Head of caudate nucleus (tissue), 42 donors: ENCODE measurements at places on chromosomes 12 and 14.

GRCh38 chr12:48197971-48198671, 5.0 kb downstream of the OR10AD1 start:
- peak; percentile 93 for DNase-seq

GRCh38 chr14:47917344-47917954, 242.0 kb upstream of the MDGA2 start:
- DNase-seq, result no peak

DNA sequence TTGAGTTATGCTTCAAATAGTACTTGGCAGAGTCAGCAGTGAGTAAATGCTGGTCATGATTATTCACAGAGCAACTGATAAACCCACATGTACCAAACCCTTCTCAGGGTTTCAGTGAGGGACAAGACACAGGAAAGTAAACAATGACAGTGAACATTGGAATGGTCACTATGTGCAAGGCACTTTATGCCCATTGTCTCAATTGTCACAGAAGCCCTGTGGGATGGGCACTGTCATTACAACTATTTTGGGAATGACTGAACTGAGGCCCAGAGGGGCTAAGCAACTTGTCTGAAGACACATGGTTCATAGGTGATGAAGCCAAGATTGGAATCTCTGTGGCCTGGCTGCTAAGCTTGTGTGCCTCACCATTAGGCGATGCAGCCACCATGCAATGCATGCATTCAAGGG, 238.5 kb downstream of the RBM19 start:
- no peak for DNase-seq

GRCh38 chr12:99392091-99392850, 255.3 kb upstream of the GARIN6 start:
- DNase-seq, result no peak

GRCh38 chr12:86091681-86092080, 164.5 kb downstream of the MGAT4C start:
- no peak for DNase-seq

DNA sequence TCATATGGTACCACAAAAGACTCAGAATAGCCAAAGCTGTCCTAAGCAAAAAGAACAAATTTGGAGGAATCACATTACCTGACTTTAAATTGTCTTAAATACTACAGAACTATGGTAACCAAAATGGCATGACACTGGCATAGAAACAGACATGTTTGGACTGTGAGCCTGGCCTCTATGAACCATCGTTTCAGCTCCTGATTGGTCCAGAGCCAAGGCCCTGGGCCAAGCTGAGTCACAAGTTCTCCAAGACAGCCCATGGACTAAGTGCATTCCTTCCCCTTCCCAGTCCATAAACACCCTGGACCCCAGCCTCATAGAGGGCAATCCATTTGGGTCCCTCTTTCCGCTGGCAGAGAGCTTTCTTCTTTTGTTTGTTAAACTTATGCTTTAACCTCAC, 12.1 kb upstream of the PRR4 start:
- DNase-seq, result no peak

DNA sequence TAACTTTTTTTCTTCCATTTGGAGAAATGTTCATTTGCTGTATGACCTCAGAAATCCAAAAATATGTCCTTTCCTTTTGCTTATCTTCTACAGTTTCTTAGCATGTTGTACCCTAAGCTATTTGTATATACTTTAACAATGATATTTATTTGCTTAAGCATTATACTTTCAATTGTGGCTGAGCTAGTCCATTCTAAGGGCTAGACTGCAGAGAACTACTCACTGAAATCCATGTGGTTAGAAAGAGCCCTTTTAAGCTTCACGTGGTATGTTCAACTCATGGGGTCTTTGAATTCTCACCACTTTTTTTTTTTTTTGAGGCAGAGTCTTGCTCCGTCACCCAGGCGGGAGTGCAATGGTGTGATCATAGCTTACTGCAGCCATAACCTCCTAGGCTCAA, 122.5 kb downstream of the HMGA2 start:
- DNase-seq, result no peak

- no peak for DNase-seq
Observed at GRCh38 chr12:39503439-39503838, 60.5 kb upstream of the KIF21A start.

- DNase-seq, result no peak
Observed at GRCh38 chr14:69532561-69533340, 41.9 kb downstream of the CCDC177 start.

DNA sequence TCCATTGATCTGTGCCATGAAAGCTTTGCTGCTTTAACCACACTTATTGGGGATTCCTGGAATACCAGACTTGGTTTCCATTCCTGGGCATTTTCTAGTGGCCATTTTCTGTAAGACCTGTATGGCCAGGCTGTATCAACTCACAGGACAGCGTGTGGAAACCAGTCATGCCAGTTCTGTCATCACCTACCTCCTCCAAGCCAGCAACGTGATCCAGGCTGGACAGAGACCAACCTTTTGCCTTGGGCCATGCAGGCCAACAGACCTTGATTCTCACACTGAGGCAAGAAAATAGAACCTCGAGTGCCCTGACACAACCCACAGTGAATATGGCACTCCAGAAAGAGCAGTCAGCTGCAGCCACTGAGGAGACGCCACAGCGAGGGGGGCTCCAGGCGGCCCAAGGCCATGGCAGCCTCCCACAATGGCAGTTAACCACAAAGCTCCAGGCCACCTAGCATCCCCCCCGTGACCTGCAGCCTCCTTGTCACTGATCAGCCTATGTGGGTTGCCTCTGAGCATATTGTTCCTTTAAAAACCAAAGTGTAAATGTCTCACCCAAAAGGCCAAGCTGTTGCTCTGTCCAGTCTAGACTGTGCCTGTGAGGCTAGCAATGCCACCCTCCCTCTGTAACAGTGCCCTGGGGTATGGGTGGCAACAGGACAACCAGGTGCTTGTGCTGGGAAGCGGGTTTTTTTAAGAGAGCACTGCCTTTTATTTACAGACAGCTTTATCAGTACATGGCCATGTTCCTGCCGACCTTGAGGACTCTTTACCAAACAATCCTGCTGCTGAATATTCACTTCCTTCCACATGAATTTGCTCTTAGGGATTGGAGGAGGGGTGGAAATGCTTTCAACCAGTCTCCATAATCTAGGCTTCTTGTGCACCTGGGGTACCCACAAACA, 168.7 kb upstream of the HIF1A start:
- DNase-seq, result no peak

- peak; percentile 87 for DNase-seq
Observed at GRCh38 chr12:124567673-124568373, 411 bp upstream of the NCOR2 start.

DNA sequence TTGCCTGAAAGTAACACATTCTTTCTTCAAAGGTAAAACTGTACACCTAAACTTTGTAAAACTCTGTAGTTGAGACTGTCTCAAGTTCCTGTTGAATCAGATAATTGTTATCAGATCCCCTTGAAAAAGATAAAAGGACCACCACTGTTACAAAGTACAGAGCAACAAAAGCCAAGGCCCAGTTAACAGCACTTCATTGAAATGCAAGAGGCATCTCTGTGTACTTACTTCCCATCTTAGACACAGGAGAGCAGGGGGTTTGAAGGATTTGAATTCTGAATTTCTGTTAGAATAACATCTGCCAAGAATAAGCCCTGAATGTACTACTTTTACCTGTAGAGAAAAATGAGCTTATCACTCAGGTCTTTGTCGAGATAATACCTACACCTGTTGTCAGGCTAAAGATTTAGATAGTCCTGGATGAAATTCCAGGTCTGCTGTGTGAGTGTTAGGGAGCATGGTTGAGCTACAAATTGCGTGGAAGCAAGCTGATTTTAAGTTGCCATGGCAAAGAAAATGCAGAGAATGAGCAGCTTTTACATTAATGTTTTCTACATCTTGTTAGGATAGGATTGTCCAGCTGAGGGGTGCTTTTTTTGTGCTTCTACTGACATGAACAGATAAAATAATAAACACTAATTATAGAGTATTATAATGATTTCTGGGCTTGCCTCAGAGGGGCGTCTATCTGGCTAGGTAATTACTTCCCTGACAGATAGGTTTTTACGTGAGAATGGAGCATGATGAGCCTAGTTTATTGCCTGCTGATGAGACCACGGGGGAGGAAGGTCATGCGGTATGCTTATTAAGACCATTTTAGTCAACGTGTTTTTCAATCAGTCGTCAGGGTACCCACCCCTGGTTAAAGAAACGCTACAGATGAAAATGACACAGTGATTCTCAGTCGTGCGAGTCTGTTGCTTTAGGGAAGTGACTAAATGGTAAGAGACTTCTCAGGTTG, 309.2 kb downstream of the PAWR start:
- DNase-seq, result no peak

DNA sequence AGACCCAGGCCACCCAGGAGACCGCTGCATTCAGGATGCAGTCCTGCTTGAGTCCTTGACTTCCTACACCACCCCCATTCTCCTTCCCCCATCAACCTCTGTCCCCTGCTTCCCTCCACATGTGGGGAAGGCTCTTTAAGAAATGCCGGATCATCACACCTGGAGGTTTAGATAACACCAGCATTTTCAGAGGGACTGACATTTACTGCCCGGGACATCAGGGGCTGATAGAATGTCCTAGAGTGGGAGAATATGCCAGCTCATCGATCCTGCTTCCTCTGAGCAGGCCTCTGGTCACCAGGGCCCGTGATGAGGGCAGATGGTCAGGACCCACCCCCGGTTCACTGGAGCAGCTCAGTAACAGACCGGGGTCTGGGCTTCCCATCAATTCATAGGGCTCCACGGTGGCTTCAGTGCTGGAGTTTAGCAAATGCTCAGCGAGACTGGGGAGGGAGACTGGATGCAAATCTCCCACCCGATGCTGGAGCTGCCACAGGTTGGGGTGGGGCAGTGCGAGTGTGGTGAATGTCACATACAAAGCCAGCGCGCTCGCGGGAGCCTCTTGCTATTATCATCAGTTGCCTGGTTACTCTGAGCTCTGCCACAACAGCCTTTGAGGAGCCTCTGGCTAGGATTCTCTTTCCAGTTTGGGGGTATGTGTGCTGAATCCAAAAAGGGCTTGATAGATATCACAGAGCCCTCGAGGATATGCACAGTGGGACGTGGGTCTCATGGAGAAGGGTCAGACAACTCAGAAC, 111.6 kb downstream of the RBM19 start:
- DNase-seq, result no peak

- DNase-seq, result peak; percentile 53
Observed at GRCh38 chr14:77024171-77024691, 4.3 kb downstream of the IRF2BPL start.

DNA sequence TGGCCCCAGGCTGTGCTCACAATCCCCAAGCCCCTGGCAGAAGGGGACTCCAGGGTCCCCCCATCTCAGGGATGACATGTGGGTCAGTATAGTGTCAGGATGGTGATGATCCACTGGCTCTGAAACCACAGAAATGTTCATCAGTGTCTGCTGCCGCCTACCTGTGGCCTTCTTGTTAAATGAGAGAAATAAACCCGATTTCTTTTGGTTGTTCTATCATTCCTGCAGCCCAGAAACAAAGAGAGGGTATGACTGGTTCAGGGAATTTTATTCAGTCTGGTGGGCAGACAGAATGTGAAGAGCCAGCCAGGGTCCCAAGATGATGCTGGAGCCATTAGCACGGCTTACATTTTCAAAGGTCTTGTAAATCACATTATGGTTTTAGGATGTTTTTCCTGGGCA, 86.6 kb downstream of the CRADD start:
- DNase-seq, result no peak

DNA sequence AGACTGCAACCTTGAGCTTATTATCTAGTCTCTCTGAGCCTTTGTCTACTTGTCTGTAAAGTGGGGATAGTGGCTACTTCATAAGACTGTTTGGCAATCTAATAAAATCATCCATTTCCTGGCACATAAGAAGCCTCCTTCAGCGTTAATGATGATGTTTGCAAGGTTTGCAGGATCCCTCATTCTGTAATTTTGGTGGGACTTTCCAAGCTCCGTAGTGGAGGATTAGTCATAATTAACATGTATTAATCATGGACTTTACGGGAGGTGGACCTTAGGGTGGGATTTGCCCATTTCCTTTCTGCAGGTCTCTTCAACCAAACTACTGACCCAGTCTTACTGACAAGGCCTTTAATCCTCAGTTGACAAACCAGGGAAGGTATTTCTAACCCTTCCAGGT, 66.2 kb downstream of the NTF3 start:
- DNase-seq, result no peak

DNA sequence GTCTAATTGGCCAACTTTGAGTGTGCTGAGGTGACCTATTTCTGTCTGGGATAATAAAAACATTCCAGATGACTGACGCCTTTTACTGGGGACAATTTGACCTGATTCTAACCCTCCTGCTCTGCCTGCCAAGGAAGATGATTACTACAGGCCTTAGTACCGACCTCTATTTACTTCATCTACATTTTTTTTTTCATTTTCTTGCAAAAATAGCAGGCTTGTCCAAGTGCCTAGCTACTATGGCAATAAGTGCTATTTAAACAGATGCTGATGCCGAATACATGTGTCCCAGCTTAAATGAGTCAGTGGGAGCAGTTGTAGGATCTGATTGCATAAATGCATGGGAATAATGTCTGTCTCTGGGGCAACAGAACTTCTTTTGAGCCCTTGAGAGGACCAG, 254.3 kb downstream of the RGS6 start:
- no peak for DNase-seq

DNA sequence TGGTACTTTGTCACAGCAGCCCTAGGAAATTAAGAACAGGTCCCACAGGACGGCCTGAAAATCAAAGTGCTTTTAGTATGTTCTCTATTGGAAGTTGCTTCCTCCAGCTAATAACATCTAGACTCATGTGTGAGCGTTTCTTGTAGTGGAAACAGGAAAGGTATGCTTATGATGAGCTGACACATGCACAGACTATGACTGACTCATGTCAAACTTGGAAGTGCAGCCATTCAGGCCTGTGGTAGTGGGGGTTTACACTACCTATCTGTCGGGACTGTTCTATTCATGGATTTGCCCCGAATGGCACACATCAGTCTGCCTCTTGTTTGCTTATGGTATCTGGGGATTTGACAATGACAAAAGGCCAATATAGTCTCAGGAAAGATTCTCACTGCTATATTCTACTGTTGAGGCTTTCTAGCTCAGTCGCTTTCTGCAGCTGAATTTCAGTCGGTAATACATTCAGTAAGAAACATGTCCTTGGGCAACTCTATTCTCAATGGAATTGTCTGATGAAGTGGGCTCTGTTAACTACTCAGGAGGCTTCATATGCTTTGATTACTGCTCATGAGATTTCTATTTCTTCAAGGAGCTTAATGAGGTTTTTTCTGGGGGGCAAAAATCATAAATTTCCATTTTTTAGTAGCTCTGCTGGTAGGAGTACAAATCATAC, 270.3 kb upstream of the DAAM1 start:
- DNase-seq, result no peak

DNA sequence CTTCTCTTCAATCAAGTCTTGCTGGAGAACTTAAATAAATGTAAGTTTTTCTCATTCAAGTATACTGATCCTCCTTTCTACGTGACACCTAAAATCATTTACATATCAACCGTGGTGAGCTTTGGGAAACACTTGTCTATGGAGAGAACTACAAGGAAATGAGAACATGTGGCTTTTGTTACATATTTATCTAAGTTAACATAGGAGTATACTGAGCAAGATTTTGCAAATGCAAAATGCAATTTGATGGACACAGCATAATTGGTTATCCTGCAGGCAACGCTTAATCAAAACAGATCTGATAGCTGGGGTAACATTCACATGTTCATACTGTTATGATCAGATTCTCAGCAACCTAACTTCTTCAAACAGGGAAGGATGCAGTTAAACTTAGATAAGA, 376.3 kb downstream of the TMEM132D start:
- no peak for DNase-seq

- DNase-seq, result no peak
Observed at GRCh38 chr14:54332490-54332889, 64.3 kb upstream of the CDKN3 start.
